ENCODE measurements at places on chromosomes 11 and 22.

DNA sequence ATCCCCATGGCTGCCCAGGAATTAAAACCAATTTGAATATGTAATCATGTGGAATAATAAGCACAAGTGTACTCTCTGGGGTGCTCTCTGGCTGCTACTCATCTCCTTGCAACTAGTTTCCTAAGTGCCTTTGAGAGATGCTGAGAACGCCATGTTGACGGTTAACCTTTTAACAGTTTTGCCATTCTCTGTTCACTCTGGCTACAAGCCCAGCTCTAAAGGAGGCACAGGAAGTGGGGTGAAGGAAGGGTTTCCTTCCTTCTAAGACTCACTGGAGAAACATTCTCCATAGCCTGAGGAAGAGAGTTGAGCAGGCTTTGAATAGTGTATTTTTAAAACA lies 122.0 kb upstream of the ZC3H12C start:
- DNase-seq = no peak

DNA sequence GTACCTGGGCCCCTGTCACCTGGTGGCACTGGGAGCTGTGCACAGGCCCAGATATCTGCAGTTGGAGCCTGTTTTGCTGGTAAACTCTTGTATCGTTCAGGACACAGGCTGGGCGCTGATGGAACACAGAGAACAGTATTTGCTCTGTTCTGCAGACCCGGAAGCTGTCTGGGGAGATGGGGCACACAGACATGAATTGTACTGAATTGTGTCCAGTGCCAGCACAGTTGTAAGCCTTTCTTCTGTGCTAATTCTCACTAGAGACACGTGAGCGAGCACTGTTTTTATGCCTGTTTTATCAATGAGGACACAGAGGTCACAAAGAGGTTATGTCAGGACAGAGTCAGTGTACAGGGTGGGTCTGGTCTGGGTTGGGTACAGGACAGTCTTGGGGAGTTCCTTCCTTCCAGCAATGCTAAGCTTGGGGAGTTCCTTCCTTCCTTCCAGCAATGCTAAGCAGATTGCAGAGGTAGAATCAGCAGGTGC lies 24.4 kb upstream of the ACR start:
- peak; percentile 50 for DNase-seq

- DNase-seq = no peak
These were observed 182.0 kb downstream of the LUZP2 start for GRCh38 chr11:24678703-24679348.

- DNase-seq = peak; percentile 39
These were observed 8.5 kb upstream of the TMPRSS4 start for GRCh38 chr11:118068206-118068944.

DNA sequence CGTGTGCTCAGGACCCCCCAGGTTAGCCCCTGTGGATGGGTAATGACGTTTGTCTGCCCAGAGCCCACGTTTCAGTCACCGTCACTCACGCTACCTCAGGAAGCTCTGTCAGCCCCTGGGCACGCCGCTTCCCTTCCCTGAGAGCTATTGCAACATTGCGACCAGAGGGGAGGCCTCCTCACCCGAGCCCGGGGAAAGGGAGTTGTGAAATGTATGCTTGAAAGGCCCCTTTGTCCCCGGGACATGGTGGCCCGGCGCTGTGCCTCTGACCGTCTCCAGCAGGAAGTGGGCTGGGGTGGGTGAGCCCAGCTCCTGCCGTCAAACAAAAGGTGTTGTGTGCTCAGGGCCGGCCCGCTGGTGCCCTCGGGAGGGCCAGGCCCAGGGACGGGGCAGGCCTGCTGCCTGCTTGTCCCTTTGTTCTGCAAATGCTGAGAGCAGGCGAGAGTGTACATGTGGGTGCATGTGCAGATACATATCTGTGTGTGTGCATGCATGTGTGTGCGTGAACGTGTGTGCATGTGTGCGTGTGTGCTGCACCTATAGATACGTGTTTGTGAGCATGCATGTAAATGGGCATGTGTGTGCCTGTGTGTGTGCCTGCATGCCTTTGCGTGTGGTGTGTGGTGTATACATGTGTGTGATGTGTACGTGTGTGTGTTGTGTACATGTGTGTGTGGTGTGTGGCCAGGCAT lies 1125.0 kb downstream of the BRD1 start:
- DNase-seq = peak; percentile 74

DNA sequence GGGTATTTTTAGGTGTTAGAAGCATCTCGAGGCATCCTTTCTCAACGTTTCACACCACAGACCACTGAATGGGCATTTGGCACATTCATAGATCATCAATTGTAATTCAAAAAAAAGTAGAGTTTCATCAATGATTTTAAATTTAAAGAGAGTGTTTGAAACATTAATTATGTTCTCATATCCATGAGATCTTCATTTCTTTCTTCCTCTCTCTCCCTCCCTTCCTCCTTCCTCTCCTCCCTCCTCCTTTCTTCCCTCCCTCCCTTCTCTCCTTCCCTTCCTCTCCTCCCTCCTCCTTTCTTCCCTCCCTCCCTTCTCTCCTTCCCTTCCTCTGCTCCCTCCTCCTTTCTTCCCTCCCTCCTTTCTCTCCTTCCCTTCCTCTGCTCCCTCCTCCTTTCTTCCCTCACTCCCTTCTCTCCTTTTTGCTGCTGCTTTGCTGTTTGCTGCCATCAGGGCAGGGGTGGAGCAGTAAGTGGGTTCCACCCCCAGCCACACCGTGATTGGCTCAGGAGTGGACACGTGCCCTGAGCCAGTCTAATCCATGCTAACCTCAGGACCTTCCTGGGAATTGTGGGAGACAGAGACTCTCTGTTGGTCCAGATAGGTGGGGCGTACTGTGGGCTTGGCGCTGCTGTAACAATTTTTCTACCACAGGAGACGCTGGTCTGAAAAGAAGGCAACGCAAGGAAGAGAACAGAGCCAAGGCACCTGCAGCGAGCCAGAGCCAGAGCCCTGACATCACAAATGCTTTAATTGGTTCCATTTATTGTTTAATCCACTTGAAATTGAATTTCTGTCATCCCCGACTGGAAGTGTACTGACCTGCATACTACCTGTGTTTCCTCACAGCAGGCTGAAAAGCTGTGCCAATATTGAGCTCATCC lies 33.7 kb upstream of the APOBEC3A start:
- peak; percentile 86 for DNase-seq

DNA sequence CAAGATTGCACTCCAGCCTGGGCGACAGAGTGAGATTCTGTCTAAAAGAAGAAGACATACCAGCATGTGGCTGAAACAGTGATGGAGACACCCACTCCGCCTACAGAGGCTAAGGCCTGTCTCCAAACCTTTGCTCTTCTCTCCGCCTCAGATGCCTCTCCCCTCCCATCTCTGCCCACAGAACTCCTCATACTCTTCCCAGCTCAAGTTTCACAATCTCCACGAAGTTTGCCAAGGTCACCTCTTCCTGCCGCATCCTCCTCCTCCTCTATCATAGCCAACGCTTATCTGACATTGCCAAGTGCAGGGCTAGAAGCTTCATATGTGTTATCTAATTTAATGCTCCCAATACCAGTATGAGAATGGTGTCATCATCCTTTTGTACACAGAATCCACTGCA lies 25.9 kb upstream of the FBLN1 start:
- no peak for DNase-seq

- no peak for DNase-seq
These were observed 17.9 kb downstream of the TUB start for GRCh38 chr11:8098879-8099278.

GRCh38 chr22:31350410-31350863 lies 4.3 kb upstream of the PATZ1 start:
- no peak for DNase-seq

DNA sequence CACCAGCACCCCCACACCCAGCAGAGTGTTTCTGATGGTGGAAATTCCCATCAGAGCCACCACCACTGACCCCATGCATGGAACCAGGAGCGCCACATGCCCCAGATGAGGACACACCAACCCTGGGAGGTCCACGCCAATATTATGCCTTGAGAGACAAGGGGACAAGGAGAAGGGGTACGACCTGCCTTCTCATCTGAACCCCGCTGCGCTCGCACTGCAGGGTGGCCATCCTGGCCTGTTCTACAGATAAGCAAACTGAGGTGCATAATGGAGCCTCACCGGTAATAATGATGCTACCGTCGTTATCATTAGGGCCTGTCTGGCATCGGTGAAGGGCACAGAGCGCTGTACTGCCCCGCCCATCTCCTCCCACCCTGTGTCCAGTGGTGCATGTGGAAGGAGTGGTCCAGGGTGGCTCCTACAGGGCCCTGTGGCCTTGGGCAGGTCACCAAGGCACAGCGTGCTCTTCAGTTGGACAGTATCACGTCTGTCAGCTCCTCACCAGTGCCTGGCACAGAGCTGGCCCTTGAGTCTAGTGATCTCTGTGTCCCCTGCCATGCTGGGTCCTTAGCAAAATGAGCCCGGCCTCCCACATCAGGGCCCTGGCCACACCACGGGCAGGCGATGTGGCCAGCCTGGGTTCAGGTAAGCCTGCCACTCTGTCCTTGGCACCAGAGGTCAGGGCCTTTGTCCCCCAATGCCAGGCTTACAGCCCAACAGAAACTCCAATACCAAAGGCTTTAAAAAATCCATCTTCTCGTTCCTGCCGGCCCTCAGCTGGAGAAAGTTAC lies 92.2 kb downstream of the PHF21B start:
- no peak for DNase-seq

DNA sequence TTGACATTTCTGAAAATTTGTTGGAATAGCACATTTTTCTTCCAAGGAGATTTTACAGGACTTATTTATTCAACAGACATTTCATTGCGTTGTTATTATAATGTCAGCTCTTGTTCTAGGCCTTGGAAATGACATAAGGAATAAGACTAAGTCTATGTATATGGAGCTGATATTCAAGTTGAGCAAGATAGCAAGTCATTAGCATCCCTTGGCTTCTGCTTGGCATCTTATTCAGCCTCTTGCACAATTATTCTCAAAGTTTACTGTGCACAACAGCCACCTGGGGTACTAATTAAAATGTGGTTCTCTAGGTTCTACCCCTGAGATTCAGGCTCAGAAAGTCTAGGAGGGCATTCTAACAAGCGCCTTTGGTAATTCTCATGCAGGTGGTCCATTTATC lies 304.8 kb upstream of the DDI1 start:
- DNase-seq = no peak

- DNase-seq = no peak
These were observed 1.4 kb downstream of the RIC8A start for GRCh38 chr11:208917-209260.

DNA sequence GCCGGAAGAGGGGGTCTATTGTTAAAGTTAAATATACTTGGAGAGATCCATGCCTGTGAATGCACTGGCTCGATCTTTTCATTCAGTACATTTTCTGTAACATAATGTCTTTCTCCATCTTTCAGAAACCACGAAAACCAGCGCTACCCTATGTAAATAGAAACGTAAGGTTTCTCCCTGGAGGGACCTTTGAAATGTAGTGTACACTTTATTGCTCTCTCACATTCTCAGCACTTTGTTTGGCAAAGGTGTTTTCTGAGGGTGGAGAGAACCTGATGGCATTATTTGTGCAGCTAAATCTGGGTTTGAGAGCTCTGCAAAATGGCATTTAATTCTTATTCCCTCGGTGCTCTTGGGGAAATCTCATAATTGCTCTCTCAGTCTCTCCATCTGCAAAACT lies 468.4 kb downstream of the NELL1 start:
- DNase-seq = no peak

DNA sequence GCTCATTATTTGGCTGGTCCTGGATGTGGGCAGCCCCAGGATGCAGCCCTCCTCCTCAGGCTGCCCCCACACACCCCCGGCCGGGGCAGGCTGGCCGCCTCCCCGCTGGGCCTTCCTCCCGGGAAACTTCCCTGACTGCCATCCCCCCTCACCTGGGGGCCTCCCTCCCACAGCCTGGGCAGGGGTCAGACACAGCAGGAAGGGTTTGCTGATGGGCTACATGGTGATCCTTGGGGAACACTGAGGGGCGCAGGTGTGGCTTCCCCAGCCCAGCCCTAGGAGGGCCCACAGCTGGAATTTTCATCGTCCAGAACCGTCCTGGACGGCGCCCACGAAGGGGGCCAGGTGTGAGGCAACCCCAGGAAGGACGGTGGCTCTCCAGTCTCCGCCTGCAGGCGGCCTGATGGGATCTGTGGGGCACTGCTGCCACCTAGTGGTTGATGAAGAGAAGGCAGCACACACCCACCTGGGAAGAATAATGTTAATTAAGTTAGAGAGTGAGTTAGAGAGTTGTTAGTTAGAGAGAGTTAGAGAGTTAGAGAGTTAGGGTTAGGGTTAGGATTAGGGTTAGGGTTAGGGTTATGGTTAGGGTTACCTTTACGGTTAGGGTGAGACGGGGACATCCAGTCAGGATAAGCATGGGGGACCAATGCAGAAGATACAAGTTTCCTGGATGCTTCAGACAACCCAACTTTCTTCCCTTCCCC lies 75.9 kb upstream of the PRR5 start:
- peak; percentile 39 for DNase-seq

- DNase-seq = no peak
These were observed 16.0 kb downstream of the TXN2 start for GRCh38 chr22:36465232-36466021.

DNA sequence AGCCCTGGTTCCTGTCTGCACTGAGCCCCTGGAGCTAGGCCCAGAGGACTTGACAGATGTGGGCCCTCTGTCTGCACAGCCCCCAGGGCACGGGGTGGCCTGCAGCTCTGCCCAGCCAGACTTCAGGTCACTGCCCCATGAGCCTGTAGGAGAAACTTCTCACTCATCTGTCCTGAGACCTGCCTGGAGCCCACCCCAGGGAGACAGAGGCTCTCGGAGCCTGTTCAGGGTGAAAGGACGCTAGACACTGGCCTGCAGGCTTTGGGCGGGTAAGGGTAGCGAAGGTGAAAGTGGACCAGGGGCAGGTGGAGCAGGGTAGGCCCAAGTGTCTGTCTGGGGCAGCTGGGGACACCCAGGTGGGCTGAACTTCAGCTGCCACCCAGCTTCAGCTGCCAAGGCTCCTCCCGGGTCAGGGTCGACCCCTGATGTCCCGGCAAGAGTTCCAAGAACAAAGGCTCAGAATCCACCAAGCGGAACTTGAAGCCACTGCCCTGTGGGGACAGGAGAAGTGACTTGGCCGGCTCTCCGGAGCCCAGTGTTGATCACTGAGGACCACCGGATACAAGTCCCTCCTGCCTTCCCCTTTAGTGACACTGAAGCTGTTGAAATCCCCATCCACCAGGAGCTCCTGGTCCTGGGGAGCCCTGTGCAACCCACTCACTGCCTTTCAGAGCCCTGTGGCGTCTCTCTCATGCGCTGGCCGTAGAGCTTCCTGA lies 90.3 kb downstream of the KCNQ1 start:
- DNase-seq = no peak

DNA sequence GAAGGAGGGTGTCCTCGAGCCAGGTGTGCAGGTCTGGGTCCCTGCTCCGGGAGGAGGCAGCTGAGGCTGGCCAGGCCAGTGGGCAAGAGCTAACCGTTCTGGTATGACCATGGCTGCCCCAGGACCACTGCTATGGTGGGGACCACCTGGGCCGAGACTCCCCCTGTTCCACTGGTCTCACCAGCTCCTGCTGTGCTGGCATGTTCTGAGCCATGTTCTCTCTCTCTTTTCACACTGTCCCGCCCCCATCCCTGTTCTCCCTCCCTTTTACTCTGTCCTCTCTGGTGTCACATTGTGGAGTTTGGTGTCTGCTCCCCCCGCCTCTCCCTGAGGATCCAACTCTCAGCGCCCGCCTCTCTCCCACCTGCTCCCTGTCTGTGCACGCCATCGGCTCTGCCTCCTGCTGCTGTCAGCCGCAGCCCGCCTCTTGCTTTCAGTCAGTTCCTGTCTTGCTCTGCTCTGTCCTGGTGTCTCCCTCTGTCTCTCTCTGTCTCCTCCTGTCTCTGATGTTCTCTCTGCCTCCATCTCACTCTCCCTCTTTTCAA lies 66.4 kb downstream of the LRRC32 start:
- DNase-seq = no peak
